ENCODE measurements at places on chromosomes 12 and 14. TPM values are rescaled to one million over a fixed set of nuclear protein-coding genes. Genes with fewer than 3 reads are reported as not detected.

Gene AHNAK2
- 14.3 TPM for polyA plus RNA-seq

Gene COX8C
- 0.31 TPM for polyA plus RNA-seq

Gene FGF6
- polyA plus RNA-seq, result 46.4 TPM

Gene CLSTN3
- 21.5 TPM for polyA plus RNA-seq

Gene KRT6B
- polyA plus RNA-seq, result 3.1 TPM

Gene SPIC
- polyA plus RNA-seq, result not detected

Gene C12orf50
- not detected for polyA plus RNA-seq

DNA sequence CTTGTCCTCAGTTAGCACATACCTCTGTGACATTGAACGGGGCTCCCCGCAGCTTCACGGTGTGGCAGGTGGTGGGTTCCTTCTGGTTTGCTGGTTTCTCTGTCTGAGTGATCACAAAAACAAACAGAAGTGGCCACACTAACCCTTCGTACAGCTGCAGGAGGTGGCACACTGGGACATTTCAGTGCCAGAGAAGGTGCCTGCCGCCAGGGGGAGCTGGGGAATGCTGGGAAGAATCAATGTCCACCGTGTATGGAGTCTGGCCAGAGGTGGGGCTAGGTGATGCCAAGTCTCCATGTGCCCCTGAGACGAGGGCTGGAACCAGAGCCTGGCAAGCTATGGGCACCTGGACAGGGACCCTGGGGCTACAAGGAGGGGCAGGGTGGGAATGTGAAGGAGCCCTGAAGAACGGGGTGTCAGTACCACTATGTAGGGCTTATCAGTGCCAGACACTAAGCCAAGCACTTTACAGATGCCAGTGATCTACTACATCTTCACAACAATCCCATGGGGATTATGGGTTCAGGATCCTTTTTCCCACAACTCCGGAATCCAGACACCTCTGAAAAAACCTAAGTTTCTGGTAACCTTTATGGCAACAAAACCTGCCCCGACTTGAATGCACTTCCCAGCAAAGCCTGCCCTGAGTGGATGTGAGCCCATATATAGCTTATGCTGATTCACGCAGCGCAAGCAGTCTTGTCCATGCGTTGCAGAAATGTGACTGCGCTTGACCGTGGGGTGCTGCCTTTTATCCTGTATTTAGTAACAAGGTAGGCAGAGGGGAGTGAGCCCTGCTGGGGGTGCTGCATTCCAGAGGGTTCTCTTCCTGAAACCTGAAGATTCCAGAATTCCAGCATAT lies 10.8 kb downstream of the RBM19 start:
- DNase-seq, result no peak

GRCh38 chr12:6370994-6371754 lies 4.2 kb downstream of the SCNN1A start:
- DNase-seq, result no peak

GRCh38 chr14:76863724-76864407 lies 37.7 kb downstream of the LRRC74A start:
- peak; percentile 77 for DNase-seq

DNA sequence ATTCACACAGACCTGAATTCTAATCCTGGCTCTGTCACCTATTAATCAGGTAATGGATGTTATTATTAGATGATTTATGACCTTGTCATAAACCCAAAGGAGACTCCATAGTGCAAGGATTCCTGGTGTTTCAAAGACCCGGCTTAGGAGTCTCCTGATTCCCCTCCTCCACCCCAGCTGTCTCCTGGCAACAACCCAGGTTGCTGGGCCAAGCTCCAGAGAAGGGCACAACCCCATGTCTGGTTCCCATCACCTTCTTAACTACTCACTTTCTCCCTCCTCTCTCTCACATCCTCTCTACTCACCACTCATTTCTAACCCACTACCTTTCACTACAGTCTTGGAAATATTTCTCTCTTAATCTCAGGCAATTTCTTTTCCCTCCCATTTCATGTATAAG lies 41.6 kb downstream of the RHOJ start:
- DNase-seq, result peak; percentile 49

DNA sequence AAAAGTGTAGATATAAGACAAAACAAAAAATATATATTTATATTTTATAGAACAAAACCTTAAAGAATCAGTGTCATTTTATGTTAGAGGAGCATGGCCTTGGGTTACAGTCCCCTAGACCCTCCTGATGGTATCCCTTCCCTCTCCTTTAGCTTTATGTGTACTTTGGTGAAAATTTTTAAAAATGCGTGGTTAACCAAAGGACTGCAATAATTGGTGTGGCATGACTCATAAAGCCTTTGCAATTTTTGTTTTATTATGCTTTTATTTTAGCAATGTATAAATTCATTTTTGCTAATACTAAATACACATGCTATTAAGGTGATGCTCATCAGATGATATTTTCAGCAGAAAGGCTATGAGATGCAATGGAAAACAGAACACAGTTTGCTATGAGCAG lies 264.4 kb downstream of the SYT1 start:
- no peak for DNase-seq

DNA sequence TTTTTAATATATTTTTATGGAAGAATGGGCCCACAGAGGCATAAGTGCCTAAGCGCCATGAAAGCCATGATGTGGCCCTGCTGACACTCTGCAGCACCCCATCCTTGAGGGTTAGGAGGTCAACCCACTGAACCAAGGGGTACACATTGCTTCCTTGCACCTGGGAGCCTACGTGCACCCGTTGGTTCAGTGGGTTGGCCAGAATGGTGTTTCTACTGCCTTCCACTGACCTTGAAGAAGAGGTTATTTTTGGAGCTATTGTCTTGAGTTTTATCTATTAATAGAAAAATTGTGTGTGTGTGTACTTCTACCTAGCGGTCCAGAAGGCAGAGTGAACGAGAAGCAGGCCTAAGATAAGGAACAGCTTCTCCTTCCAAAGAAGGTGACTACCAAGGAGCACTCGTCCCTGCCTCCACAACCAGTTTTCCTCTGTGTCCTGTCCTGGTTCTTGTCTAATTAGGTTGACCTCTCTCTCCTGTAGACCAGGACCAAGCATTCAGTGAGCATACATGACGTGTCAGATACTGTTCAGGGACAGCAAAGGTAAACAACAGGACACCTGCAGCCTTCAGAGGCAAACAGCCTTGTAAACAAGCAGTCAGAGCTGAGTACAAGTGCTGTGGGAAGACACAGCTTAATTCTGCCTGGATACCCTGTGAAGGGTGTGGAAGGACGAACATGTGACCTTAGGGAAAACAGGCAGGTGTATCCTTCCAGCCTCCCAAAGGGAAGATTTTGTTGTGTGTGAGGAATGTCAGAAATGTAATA lies 30.4 kb upstream of the PLEK2 start:
- no peak for DNase-seq

DNA sequence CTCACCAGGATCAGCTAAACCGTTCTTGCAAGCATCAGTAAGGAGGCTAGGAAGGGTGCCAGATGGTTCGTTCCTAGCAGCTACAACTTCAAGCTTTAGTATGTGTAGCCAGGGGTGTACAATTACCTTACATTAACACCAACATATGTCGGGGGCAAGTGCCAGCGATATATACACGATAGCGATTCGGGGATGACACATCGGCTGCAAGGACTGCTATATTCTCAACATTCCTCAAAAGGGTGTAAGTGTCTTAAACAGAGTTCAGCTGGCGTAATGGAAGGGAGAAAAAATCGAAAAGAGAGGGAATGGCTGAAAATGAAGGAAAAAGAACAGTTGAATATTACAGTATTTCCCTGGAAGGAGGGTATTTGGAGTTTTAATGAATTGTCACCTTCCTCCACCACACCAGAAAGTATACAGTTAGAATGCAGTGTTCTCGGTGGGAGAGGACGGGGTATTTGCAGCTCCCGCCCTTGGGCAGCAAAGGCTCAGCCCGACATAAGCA lies 545 bp downstream of the LIMA1 start:
- peak; percentile 70 for DNase-seq

GRCh38 chr12:120586206-120586605 lies 5.0 kb upstream of the POP5 start:
- no peak for DNase-seq
